ENCODE measurements at places on chromosomes 13 and 19. TPM values are rescaled to one million over a fixed set of nuclear protein-coding genes. Genes with fewer than 3 reads are reported as not detected.

PHF11 gene
- 17.0 TPM for total RNA-seq

USP12 gene
- 16.6 TPM for total RNA-seq

CRB3 gene
- not detected for total RNA-seq

DNA sequence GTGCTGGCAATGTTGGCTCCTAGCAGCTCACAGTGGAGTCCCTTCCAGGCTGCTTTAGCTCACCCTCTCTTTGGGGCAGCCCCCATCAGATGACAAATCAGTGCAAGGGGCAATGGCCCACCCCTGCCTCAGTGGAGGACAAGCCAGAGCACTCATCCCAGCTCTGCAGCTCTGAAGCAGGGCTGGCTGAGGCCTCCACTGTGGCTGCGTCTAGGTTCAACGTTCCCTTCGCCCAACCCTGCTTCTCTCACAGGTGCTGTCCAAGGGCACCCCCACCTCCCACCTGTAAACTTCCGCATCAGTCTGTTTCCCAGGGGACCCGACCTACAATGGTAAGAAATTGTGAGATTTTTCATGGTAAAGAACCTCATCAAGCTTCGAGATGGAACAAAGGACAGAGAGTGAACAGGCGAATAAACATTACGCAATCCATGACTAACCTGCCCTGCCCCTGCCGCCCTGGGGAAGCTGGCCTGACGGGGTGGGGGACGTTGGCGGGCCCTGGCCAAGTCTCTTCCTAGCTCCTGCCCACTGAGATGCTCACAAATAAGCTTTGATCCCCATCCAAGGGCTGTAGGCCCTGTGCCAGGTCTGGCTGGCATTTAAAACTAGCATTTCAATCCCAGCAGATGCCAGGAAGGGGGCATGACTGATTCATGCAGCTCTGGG lies 40.5 kb downstream of the DZIP1 start:
- DNase-seq = no peak

DNA sequence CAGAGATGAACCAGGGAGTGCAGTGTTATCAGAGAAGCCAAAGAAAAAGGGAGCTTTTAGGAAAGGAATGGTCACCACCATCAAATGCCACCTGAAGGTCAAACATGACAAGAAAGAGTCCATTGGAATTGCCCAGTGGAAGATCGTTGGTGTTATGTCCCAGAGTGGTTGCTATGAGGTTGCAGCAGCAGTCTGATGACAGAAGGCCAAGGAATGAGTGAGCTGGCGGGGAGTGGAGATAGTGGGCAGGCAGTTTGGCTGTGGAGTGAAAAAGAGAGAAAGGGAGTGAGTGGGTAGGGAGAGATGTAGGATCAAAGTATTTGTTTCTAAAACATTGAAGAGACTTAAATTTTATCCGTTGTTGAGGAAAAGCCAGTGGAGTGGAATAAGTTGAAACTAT lies 117.4 kb upstream of the WASF3 start:
- DNase-seq = no peak

- DNase-seq = peak; percentile 33
These were observed 286.6 kb downstream of the PCDH20 start for GRCh38 chr13:61128850-61129645.

- DNase-seq = no peak
These were observed 53.0 kb downstream of the DPY19L3 start for GRCh38 chr19:32458500-32459123.
